ENCODE measurements at places on chromosomes 3 and 15.

DNA sequence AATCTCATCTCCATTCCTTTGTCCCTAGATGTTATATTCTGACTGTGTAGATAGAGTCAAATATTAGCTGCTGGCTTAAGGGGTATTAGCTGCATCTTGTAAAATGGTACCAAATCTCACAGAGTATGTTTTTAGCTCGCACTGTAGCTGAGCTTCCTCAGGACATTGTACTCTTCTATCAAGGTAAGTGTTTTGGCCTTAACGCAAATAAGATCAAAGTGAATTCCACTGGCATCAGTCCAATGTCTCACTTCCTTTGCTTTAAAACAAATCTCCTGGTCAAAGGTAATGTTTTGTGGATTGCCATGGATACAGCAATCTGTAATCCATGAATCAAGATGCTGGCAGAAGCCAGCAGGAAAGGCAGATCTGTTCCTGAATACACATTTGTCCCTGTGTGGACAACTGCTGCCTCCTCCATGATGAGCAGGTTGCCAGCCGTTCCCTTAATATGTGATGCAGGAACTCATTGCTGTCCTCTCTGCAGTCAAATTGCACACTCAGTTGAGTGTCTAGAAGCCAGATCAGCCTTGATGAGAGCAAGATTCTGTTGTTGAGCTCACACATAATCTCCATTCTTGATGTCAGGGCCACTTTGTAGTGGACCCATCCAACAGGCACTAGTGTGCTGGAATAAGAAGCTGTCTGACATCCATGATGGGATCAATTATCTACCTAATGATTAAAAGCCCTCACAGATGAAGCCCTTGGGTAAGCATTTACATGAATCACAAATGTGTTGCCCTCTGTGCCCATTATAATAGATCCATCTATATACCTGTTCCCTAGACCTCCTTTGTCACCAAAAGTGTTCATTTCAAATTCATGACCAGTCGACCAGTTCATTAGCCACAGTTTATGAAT is 96.6 kb upstream of the AGTR1 start:
- no peak for DNase-seq

DNA sequence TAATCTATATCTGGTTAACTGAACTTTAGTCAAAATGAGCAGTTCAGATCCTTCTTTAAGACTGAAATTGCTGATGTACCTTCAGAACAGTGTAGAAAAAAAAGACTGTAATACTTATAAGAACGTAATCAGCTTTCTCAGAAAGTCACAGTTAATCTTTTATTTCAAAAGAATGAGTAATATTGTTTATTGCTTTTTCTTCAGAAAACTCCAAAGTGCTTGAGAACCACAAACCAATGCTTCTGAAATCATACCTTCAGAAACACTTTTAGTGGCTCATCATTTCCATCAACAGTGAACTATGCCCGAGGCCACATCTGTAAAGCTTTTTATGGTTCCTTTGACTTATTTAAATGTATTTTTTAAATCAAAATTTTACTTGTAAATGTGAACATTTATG is 33.3 kb upstream of the CLASP2 start:
- no peak for DNase-seq

GRCh38 chr3:165526367-165526766 is 310.9 kb downstream of the BCHE start:
- DNase-seq: no peak

GRCh38 chr15:75661100-75661755 is 13.5 kb downstream of the SNX33 start:
- peak; percentile 57 for DNase-seq

DNA sequence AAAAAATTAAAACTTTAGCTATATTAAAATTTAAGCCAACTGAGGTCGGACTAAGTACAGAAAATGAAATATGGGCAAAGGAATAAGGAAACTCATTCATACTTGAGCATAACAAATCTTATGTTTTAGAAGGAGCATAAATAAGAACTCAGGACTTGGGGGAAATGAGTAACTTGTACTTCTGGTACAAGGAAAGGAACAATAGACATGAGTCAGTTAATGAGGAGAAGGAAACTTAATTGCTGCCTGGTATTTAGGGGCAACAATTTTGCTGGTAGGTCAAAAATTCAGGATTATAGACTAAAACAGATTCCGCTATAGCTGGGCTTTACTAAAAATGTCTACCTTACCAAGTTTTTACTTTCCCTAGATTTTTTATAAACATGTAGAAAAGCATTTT is 113.1 kb downstream of the MYO5A start:
- no peak for DNase-seq

- DNase-seq: no peak
Observed at GRCh38 chr3:117628823-117629291, 919.3 kb downstream of the TUSC7 start.

DNA sequence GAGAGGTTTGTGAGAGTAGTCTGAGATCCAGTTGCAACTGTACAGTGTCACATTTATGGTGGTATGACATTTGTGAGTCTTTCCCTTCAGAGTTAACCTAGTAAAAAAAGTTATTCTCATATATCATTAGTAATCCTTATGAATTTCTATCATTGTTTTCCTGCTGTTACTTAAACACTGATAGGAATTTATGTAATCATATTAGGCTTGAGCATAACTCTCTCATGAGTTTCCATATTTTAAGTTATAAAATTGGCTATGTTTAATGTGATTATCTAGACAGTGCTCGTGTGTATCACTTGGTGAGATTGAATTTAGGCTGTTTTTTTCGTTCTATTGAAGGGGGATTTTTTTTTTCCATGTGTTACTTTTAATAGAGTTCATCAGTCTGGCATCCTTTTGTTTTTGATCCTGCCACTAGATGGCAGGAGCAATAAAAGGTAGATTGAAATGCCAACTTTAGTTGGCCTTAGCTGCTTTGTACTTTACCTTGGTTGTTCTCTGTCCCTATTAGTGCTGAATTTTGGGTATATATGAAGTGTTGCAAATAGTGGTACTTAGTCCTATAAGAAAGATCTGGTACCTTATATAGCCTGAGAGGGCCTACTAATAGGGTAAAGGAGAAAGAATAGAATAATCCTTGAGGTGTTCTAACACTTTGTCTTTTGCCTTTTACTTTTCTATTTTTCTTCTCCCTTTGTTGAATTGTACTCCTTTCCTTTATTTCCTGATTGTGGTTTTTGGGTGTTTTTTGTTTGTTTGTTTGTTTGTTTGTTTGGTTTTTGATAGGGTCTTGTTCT is 17.9 kb downstream of the STT3B start:
- DNase-seq: no peak

DNA sequence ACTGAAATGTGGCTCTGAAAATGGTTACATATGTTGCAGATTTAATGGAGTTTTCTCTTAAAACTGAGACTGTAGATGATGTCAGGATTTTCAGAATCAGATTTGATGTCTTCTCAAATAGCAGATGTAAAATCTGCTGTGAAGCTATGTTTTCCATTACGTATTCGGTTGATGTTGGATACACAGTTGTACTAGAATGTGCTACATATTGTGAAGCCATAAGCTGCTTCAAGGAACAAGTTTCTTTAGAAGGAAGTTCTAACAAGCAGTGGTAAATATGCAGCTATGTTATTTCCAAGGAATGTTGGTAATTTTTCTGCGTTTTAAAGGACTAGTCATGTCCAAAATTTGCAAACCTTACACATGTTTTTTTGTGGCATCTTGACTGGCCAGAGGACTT is 197.7 kb downstream of the RBMS3 start:
- no peak for DNase-seq

DNA sequence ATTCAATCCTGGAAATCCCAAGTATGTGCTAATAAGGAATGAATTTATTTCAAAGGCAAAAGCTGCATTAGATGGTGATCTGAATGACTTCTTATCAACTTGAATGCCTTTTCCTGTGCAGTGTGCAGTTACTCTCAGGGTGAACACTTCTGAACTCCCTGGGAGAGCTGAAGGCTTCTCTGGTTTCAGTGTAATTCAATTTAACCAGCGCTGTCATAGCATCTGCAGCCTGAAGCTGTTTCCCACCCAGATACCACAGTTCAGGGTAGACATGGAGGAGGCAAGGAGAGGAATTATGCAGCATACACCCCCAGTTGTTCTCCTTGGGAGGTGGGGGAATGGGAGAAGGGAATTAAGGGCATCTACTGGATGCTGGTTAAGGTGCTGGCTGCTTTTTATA is 49.1 kb upstream of the PRR23C start:
- no peak for DNase-seq

DNA sequence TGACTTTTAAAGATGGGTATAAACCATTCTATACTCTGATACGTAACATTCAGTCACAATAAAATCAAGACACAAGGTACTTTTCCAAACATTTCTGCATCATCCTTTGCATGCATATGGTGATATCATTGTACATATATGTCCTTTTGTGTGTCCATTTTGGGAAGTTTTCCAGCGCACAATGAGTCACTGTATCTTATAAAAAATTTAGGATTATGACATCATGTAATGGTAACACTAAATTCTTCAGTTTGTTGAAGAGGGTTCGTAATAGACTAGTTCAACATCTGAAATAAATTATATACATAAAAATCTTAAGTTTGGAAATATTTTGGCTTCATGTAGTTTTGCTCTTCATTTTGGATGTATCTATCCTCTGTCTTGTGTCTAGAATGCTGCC is 480.9 kb downstream of the ROBO1 start:
- no peak for DNase-seq

DNA sequence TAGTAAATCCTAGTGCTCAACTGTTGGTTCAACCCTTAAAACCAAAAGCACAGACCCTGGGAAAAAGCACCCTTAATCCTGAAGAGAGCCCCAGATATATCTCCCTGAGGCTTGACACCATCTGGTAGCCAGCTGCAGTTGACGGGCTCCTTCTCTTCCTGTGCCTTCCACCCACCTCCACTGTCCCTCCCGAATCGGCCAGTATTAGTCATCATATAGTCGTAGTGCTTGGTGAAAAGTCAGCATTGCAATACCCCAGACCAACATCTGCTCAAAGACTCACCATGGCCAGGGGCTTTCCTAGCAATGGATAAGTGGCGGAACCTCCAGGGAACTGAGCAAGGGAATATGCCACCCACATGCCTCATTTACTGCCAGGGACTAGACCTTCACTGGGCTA is 125.6 kb upstream of the CRBN start:
- no peak for DNase-seq

All from GOT3 (cell line).